ENCODE measurements at places on chromosomes 4 and X.

DNA sequence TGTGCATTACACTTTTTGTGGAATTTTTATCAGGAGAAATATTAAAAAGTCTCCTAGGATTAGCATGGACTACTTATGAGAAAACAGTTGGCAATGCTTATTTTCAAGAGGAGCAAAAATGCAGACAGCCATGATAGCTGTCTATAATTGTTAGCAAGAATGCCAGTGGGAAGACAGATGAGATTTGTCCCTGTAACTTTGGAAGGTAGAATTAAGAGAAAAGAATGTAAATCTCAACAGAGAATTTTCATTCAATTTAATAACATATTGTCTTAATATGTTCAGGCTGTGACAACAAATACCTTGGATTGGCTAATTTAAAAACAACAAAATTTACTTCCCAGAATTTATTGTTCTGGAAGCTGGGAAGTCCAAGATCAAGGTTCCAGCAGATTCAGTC, 349.2 kb downstream of the IQCM start:
- DNase-seq: no peak

DNA sequence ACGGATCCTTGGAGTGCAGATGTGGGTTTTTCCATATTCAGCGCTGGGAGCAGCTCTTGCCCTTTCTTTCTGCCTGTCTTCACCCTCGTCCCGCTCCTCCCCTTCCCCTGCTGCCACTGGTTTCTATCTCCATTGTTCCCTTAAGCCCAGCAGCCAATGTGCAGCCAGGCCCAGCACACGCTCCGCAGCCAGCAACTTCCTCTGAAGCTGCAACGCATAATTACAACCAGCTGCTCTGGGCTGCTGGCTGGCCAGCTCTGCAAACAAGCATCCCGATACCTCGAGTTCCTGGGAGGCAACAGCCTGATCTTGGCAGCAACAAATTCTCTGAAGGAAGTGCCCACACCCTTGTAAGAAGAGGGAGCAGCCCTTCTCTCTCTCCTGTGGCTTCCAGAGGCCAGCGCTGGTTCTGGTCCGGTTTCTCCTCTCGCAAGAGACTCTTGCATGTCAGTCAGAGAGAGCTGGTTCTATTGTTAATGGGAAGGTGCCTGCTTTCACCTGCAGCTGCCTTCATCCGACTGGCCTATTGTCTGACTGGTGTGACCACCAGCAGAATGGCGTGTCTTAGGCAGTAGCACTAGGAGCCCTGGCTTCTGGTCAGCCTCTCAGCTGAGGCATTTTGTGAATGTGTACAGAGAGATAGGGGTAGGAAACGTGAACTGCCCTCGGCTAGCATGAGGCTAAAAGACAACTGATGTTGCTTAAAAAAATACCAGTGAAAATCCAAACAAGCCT, 83.8 kb upstream of the MAML3 start:
- DNase-seq: no peak

- no peak for DNase-seq
These were observed 80.8 kb upstream of the NR3C2 start for GRCh38 chr4:148522995-148523394.

- DNase-seq: no peak
These were observed 2.6 kb upstream of the STARD8 start for GRCh38 chrX:68644861-68645260.

DNA sequence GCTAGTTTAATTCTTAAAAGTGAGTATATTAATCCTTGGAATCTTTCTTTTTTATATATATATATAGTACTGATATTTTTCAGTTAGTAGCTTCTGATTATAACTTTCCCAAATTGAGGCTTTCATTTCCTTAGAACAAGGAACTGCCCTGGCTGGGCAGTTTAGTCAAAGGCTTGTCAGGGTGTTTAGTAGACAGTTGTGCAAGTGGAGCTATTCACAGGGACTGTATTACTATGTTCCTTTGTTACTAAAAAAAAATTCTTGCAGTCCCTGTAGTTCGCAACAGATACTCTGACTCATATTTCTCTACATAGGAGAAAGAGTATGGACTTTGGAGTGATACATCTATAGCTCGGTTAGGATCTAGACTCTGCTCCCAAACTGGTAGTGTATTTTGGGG, 20.8 kb downstream of the USO1 start:
- DNase-seq: no peak

DNA sequence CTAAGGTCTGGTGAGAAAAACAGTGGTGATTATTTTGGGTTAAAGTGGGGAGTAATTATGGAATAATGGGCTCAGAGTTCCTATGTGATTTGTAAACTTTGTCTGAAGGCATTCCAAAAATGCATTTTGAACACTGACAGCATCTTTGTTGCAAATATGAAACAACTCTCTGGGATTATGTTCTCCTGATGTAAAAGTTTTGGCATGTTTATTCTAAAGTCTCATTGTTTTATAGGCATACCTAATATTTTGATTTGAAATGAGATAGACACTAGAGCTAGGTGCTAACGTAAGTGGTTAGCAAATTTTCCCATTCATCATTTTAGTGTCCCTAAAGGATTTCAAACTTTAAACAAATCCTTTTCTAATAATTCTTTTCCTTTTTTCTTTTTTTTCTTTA, 140.9 kb upstream of the ANXA3 start:
- no peak for DNase-seq

DNA sequence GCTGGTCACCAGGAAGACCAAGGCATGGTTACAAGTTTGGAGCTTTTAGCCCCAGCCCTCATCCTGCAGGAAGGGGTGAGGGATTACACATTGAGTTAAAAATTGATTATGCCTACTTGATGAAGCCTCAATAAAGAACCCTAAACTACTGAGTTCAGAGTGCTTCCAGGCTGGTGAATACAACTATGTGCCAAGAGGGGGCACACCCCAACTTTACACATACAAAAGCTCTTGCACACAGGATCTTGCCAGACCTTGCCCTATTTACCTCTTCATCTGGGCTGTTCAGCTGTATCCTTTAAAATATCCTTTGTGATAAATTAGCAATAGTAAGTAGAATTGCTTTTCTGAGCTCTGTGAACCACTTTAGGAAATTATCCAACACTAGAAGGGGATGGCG, 489.3 kb downstream of the INPP4B start:
- DNase-seq: no peak

- no peak for DNase-seq
These were observed 9.3 kb upstream of the GPRIN3 start for GRCh38 chr4:89316931-89317366.

DNA sequence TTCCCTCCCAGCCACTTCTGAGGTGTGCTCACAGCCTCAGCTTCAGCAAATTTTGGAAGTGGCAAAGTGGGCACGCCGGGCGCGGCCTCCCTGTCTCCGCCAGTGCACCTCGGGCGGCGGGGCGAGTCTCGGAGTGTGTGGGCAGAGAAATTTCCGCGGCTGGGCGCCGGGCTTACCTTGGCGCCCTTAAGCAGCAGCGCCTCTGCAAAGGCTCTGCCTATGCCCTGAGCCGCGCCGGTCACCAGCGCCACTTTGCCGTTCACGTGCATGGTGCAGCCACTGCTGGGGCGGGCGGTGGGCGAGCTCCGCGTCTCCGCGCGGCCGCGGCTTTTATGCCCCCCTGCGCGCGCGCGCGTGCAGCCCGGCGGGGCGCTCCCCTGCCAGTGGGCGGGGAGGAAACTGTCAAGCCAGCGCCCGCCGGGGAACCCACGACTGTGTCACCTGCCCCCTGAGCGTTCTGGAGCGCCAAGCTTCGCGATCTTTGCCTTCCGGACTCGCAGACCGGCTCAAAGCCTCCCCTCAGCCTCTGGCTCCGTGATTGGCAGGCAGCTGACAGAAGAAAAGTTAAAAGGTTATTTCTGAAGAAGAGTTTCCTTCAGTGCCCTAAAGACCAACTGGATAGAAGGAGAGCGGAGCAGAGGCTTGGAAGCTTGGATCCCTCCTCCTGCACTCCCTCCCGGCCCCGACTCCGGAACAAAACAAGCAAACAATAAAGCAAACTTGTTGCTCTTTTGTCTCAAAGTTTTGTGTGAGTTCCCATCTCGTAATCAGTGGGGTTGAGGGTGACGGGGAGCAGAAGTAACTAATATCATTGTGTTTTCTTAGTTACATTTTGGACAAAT, at the start of gene HPGD:
Gene HPGD, minus strand, starts transcription at position 306 of the 842 bp plus-strand sequence. Its CDS starts 37 bp downstream, at position 269.
- DNase-seq: peak; percentile 12

GRCh38 chrX:119775517-119776238, 15.8 kb downstream of the RPL39 start:
- no peak for DNase-seq

- no peak for DNase-seq
These were observed 1526.2 kb upstream of the IGFBP7 start for GRCh38 chr4:58636381-58636780.

- DNase-seq: no peak
These were observed 5.9 kb downstream of the UGDH start for GRCh38 chr4:39521253-39521919.

DNA sequence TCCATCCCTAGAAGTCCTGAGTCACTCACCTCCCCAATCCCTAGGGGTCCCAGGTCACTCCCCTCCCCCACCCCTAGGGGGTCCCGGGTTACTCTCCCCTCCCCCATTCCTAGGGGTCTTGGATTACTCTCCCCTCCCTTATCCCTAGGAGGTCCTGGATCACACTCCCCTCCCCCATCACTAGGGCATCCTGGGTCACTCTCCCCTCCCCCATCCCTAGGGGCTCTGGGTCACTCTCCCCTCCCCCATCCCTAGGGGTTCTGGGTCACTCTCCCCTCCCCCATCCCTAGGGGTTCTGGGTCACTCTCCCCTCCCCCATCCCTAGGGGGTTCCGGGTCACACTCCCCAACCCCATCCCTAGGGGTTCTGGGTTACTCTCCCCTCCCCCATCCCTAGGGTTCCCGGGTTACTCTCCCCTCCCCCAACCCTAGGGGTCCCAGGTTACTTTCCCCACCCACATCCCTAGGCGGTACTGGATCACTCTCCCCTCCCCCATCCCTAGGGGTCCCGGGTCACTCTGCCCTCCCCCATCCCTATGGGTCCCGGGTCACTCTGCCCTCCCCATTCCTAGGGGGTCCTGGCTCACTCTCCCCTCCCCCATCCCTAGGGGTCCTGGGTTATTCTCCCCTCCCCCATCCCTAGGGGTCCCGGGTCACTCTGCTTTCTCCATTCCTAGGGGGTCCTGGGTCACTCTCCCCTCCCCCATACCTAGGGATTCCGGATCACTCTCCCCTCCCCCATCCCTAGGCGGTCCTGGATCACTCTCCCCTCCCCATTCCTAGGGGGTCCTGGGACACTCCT, 2.1 kb downstream of the ASMTL start:
- DNase-seq: no peak

DNA sequence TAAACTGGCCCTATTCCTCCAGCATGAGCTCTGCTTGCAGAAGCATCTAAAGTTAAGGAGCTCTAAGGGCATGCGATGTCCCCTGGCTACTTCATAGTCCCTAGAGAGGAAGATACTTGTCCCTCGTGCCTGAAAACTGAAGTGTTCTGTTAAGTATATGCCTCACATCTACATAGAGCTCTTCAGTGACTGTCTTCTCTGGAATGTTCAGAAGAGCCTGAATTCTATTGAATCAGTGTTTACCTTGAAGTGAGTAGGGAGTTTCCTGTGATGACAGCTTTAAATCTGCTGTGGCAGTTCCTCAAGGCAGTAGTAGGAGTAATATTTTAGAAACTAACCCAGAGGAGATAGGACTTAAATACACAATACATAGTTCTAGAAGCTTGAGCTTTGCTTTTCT, 111.2 kb downstream of the ZNF518B start:
- DNase-seq: no peak

DNA sequence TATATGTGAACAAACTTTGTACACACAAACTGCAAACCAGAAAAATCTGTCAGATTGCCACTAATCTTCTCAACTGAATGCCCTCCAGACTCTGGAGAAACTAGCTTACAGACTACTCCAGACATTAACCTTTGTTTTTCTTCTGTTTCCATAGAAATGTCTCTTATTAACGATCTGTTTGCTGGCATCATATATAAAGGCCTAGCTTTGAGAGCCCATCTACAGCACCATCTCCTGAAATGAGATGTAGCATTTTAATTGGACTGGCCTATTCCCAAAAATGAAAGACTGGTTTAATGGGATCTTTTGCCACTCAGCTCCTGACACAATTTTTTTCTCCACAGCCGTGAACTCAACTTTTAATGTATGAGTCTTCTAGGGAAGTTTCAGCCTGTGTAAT, 266.0 kb upstream of the IL1RAPL1 start:
- no peak for DNase-seq

GRCh38 chrX:24305905-24306304, 8.0 kb downstream of the SUPT20HL2 start:
- no peak for DNase-seq

- no peak for DNase-seq
These were observed 105.6 kb downstream of the EFNB1 start for GRCh38 chrX:68934421-68934820.

GRCh38 chr4:8506373-8507195, 66.0 kb downstream of the TRMT44 start:
- DNase-seq: no peak

- no peak for DNase-seq
These were observed 139.2 kb downstream of the NWD2 start for GRCh38 chr4:37383579-37384229.

GRCh38 chrX:106952988-106953387, 32.8 kb downstream of the CLDN2 start:
- no peak for DNase-seq

DNA sequence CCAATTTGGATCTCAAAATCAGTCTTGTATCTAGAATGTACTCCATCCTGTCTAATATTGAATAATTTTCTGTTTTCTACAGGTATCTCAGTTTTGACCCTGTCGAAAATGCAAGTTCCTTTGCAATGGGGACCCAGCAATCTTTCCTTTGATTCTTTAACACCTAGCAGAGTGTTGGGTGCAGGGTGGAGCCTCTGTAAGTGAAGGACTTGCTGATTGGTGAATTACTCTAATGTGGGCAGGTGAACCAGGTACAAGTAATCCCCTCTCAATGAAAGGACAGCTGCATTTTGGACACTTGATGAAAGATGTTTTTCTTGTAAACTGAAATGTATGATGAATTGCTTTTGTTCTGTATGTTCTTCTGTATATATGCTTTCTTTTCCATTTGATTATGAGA, 54.9 kb downstream of the NWD2 start:
- DNase-seq: no peak

DNA sequence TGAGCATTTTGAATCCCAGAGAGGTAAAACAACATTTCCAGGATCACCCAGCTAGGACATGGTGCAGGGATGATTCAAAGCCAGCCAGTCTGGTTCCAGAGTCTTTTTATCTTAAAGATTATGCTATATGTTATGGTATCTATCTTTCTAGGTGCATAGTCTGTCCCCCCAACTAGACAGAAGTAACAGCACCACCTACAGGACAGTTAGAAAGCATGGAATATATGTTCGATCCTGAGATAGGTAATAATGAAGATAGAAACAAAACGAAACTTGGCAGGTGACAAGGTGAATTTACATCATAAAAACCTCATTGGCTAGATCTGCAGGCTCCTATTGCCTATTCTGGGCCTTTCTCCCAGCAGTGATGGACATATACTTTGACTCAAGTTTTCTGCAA, 723.2 kb downstream of the SMARCA1 start:
- no peak for DNase-seq

GRCh38 chr4:13766761-13767540, 139.4 kb upstream of the BOD1L1 start:
- DNase-seq: no peak

Measured in central memory CD8-positive, alpha-beta T cell (primary cell).